ENCODE measurements at places on chromosomes 3 and 15.

DNA sequence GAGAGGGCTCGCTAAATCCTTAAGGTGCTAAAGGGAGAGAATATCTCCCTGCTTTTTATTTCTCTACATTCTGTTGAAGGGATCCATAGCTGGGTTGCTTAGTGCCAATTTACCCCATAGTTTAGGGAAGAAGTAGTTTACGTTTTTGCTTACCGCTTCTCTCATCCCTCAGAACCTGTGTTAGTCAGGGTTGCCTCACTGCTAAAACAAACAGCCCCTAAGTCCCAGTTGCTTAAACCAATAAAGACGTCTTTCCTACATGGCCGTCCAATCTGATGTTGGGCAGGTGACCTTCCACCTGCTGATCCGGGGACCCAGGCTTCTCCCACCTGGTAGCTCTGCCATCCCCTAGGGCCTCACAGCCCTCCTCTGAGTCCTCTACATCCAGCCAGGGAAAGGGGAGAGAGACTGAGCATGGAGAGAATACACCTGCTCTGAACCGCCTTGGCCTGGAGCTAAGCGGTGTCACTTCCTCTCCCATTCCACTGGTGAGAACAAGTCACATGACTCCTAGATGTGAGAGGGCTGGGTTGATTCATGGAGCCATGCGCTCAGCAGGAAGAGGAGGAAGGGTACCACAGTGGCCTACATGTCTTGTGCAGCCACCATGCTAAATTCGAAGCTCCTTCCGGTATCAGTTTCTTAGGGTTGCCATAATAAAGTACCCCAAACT lies 26.3 kb downstream of the DNASE1L3 start:
- no peak for DNase-seq

GRCh38 chr3:124510290-124510689 lies 220.0 kb upstream of the UMPS start:
- no peak for DNase-seq

DNA sequence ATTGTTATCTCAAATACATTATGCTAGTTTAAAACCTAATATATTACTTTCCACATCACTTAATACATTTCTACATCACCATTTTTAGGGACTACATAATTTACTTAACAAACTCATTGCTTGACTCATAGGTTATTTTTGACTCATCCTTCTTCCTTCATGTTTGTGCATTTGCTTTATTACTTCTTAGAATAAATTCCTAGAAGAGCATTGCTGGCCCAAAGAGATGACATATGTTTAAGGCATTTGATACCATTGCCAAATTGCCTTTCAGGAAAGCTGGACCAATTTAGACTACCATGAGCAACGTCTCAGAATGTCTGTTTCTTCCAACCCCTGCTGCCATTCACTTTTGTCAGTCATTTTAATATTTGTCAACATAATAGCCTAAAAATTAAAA lies 905.8 kb downstream of the IGSF11 start:
- DNase-seq: no peak

GRCh38 chr3:79230266-79230665 lies 537.5 kb downstream of the ROBO1 start:
- no peak for DNase-seq

DNA sequence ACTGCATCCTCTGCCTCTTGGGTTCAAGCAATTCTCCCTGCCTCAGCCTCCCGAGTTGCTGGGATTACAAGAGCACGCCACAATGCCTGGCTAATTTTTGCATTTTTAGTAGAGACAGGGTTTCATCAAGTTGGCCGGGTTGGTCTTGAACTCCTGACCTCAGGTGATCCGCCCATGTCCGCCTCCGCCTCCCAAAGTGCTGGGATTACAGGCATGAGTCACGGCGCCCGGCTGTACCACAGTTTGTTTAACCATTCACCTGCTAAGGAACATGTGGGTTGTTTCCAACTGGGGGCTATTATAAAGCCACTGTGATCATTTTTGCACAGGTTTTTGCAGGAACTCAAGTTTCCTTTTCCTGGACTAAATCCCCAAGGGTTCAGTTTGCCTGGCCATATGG lies 123.2 kb upstream of the RAP2B start:
- no peak for DNase-seq

- no peak for DNase-seq
Observed at GRCh38 chr15:94070356-94071295, 160.7 kb upstream of the MCTP2 start.

DNA sequence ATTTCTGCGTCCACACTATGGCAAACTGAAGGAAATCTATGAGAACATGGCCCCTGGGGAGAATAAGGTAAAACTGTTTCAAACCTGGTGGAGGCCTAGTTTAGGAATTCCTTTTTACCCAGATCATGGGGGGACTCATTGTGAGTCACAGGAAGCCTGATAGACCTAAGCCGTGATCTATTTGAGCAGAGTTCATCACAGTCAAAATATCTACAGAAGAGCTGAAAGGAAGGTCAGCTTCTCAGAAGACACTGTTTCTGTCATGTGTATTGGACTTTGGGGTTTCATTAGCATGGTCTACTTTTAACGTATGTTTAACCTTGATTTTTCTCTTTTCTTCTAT lies 1.3 kb downstream of the PSMD2 start:
- DNase-seq: no peak

- DNase-seq: no peak
Observed at GRCh38 chr15:71110405-71111180, 4.7 kb upstream of the THSD4 start.

DNA sequence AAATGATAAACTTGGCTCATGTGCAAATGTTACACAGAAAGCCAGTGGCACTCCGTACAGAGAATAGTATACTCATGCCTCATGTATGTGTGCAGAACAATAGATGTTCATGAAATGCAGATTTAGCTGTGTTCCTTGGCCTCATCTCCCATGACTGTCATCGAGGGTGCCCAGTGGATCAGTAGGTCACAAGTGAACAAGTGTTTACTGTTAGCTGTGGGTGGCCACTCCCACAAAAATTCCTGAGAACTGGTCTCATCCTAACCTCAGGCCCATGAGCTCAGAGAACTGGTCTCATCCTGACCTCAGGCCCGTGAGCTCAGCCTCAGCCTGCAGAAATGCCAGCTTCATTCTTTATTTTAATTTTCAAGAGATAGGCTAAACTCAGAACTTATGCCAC lies 124.1 kb downstream of the GADL1 start:
- DNase-seq: no peak

GRCh38 chr15:23869396-23869795 lies 182.3 kb upstream of the NDN start:
- no peak for DNase-seq

GRCh38 chr3:151841801-151842200 lies 27.9 kb downstream of the AADAC start:
- no peak for DNase-seq

DNA sequence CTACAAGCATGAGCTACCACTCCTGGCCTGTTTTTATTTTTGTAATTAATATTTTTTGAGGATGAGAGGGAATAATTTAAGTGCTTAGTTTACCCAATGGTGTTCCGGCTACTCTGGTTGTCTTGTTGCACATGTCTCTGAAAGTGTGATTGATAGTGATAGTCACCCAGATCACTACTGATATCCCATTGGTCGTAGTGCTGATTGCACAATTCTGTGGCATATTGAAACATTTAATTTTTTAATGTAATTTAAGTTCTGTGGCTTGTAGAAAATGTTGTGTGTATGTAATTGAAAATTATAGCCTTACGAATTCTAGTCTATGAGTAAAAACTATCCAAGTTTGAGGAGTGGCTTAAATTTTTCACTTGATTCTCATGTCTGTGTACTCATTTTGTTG lies 11.9 kb downstream of the ARIH2 start:
- no peak for DNase-seq

- DNase-seq: no peak
Observed at GRCh38 chr15:28014623-28015200, 84.4 kb downstream of the OCA2 start.

- DNase-seq: no peak
Observed at GRCh38 chr3:115099986-115100571, 47.0 kb downstream of the ZBTB20 start.

- DNase-seq: no peak
Observed at GRCh38 chr3:151002003-151002981, 29.8 kb upstream of the CLRN1 start.

DNA sequence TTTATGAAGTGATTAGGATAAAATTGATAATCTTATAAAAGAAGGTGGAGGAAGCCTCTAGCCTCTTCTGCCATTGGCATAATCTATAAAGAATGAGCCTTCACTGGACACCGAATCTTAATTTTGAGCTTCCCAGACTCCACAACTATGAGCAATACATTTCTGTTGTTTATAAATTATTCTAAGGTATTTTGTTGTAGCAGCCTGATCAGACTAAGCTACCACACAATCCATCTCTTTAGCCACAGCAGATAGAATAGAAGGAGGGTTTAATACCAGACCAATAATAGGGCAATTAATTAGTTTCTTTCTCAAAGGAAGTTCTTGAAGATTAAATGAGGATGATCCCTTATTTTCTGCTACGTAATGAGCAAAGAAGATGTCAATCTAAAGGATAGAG lies 33.3 kb downstream of the SUCNR1 start:
- DNase-seq: no peak

GRCh38 chr15:23642413-23643044 lies 5.1 kb downstream of the MAGEL2 start:
- DNase-seq: peak; percentile 8

DNA sequence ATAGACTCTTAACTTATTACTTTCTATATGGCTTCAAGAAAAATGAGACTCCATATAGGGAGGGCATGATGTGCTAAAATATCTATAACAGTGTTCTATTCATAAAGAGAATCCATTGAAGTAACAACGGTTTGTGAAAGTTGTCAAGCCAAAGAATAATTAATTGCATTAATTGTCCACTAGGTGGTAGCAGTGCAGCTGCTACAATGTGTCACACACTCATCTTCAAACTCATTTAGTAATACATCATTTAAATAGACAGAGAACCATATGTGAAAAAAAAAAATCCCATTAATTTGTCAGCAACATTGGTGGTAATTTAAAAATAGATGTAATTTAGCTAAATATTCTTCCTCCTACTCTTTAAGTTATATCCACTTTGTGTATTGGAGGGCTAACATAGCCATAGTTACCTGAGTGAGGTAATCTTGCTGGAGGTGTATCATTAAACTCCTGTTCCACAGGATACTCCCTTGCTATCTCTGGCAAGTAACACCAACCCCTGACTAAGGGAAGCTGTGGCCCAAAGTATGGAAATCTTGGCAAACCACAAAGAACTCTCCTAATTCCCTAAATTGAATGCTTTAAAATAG lies 3.7 kb upstream of the CPA3 start:
- DNase-seq: no peak

DNA sequence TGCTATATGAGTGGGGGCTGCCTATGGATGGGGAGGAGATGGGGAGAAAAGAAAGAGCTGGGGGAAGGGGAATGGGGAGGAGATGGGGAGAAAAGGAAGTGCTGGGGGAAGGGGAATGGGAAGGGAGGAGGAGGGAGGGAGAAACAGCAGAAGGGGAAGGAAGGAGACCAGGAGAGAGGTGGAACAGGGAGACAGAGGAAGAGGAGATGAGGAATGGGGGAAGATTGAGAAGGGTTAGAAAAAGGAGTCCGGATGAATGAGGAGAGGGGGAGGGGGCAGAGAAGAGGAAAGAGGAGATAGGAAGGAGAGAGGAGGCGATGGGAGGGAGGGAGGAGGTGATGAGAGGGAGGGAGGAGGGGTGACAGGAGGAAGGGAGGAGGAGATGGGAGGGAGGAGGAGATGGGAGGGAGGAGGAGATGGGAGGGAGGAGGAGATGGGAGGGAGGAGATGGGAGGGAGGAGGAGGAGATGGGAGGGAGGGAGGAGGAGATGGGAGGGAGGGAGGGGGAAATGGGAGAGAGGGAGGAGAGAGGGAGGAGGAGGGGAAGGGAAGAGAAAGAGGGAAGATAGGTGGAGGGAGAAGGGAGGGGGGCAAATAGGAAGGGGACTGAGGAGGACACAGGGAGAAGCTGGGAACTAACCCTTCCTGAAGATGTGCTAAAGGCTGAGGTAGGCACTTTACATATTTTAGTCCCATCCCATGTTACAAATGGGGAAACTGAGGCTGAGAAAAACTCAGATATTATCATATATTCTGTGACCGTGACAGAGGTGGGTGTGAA lies 6.6 kb upstream of the BCL2L10 start:
- DNase-seq: no peak

DNA sequence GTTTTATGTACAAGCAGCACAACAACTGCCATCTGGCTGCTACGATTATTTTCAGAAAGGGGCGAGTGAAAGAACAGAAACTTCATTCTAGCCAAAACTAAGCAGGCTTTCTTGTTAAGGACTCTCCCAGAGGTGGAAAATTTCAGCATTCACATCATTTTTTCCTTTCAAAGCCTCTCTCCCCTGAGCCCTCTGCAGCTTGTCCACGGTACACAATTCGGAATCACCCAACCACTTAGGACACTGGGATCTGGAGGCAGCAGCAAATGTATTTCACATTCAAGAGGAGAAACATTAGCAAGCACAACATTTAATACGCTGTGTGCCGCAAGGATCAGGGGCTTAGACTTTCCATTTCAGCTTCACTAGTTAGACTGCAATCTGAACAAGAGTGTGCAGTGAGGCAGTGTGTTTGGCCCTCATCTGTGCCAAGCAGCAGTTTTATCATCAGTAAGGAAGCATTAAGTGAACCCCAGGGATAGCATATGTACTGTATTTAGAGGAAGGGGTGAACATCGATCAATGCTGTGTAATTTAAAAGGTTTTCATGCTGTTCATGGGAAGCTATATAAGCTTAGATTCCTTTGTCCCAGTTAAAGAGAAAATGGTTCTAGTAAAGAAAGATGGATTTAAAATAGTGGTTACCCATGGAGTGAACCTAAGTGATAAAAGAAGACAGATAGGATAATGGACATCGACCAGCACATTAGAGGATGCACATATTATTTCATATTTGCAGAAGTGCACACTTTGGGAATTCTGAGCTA lies 504.9 kb downstream of the TBL1XR1 start:
- DNase-seq: no peak

DNA sequence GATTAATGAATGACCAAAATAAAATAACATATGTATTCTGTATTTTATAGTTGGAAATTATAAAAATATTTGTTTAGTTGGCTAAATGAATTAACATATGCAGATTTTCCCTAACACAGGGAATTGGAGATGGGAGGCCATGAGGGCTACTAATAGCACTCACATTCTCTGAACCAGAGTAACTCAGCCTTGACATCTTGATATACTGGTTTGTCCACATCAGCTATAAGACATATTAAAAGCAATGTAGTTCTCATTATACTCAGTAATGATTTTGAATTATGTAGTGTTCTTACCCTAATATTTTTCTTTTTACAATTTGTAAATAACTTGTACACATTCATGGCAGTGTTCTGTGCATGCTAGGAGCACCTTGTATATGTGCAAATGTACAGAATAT lies 255.9 kb downstream of the EPHA6 start:
- no peak for DNase-seq

DNA sequence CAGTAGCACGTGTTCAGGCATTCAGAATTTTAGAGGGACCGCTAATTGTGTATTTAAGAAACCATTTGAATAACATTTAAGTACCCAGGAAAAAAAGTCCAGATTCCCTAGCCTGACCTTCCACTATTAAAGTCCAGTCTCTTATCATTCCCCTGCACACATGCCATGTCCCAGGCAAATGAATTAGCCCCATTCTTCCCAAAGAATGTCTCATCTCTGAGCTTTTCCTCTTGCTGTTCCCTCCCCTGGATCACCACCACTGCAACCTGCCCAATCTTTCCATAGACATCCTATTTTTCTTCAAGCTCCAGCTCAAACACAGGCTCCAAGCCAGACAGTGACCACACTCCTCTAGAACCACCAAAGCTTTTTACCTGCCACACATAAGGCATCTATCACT lies 25.9 kb downstream of the PLD1 start:
- DNase-seq: no peak

- no peak for DNase-seq
Observed at GRCh38 chr3:185469542-185469941, 29.3 kb downstream of the TMEM41A start.

- DNase-seq: no peak
Observed at GRCh38 chr3:138418601-138419206, 15.7 kb upstream of the ESYT3 start.
